ENCODE measurements at places on chromosomes 1 and 21. TPM values are rescaled to one million over a fixed set of nuclear protein-coding genes. Genes with fewer than 3 reads are reported as not detected.

- no peak for DNase-seq
Measured at GRCh38 chr1:201061886-201062285, 38.4 kb upstream of the KIF21B start.

DNA sequence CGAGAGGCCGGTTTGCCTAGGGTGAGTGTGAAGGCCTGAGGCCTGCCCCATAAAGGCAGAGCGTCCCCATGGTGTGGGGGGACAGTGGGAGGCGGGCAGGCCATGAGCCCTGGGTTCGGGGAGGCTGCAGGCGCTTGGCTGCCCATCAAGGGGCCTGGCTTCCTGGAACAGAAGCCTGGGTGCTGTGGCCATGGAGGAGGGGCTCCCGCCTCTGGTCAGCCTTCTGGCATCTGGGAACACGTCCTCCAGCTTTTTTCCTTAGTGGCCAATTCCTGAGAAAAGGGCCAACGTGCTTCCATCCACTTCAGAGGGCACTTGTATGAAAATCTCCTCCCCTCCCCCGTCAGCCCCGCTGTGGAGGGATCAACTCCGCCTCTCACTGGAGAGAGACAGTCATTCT, 58.7 kb downstream of the PRDM16 start:
- no peak for DNase-seq

- DNase-seq: peak; percentile 59
Measured at GRCh38 chr1:177945943-177946650, 23.8 kb downstream of the SEC16B start.

DNA sequence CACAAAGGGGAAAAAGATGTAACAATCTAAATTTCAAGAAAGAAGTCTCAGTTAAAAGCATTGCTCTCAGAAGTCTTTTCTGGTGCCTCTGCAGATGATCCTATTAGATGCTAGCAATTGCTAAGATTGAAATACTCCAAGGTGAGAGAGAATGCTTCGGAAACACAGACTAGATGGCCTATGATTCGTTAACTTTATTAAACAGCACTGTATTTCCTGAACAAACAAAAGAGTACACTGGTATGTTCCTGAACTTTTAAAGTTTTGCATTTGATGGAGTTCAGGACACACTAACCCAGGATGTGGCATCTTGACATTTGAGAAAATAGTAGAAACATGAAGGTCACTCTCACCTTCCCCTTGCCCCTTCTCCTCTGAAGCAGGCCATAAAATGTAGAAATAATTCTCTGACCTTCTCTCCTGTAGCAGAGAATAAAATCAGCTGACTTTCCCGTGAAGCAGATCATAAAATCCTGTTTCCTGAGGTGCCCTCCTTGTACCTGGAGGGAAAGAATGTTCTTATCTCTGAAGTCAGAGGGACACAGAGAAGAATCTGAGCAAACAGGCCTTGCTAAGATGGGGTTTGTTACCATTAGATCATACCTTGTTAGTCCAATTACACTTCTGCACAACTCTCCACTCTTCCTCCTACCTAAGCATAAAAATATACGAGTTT, 142.9 kb upstream of the USP25 start:
- DNase-seq: no peak

DNA sequence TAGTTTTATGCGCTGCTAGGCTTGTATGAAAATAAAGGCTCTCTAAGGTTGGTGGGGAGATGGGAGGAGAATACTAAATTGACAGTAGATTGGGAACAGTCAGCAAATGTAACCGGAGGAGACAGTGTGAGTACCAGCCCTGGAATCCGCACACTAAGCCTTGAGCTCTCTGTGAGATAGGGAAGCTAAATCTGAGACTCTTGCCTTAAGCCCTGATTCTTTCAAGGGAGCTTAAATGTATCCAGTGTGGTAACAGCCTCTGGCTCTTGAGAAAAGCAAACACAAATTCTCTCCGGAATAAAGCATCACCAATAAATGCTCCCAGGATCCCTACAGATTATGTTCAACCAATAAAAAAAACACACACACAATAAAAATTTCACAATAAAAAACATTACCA, 33.0 kb upstream of the PDPN start:
- DNase-seq: no peak

DNA sequence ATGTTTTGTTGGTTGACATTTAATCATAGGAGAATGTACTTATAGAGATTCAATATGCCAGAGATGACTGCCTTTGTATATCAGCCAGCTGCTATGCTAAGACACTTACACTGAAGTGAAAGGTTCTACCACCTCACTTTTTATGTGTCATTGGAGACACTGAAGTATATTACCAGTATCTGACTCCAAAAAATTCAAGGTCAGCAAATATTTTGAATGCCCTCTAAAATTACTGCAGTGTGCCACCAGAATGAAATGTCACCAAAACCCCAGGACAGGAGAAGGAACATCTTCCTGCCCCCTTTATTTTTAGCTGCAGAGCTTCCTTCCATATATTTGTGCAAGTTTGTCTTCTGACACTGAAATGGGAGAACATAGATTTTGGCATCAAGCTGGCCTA, 141.5 kb downstream of the LRRC40 start:
- no peak for DNase-seq

DNA sequence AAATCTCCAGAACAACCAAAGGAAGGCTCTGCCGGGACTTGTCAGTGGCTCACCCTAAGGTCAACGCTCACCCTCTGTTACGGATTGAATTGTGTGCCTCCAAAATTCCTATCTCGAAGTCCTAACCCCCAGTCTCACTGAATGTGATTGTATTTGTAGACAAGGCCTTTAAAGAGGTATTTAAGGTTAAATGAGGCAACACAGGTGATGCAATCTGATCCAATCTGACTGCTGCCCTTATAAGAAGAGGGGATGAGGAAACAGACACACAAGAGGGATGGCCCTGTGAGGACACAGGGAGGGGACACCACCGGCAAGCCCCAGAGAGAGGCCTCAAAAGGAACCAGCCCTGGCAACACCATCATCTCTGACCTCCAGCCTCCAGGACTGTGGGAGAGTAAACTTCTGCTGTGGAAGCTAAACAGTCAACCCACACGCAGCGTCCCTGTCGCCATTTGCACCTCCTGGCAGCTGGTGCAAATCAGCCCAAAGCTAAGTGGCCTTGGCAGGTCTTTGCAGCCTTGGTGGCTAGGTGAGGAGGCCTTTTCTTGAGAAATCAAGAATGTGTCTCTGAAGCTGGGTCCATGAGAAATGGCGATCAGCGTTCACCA, 24.2 kb downstream of the UBASH3A start:
- DNase-seq: no peak

DNA sequence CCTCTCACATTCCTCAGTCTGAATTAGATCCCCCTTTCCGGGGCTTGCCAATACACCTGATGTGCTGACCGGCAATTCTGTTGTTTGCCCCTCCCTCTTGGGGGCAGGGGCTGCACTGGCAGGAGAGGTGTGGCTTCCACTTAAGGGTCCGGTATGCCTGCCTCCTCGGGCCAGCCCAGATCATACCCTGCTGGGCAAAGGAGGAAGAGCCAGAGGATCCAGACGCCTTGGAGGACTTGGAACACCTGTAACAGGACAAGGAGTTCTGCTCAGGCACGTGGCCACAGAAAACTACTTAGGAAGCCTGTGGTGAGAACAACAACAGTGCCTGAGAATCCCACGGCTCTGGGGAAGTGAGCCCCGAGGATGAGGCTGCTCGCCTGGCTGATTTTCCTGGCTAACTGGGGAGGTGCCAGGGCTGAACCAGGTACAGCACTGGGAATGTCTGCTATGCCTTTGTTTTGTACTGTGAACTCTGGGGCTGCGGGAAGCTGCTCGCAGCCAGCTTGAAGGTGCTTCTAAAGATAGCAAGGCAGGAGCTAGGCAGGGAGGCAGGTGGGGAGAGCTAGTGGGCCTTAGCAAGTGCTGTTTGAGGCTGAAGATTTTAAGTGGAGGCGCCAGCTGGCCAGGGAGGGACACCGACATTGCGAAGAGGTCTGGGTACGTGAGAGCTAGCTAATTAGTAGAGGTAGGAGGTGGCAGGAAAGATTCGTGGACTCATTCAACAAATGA, at the start of gene SMPDL3B:
Gene SMPDL3B, plus strand, starts transcription at position 183 of the 732 bp plus-strand sequence. Its CDS starts 184 bp downstream, at position 367.
- DNase-seq: peak; percentile 41

DNA sequence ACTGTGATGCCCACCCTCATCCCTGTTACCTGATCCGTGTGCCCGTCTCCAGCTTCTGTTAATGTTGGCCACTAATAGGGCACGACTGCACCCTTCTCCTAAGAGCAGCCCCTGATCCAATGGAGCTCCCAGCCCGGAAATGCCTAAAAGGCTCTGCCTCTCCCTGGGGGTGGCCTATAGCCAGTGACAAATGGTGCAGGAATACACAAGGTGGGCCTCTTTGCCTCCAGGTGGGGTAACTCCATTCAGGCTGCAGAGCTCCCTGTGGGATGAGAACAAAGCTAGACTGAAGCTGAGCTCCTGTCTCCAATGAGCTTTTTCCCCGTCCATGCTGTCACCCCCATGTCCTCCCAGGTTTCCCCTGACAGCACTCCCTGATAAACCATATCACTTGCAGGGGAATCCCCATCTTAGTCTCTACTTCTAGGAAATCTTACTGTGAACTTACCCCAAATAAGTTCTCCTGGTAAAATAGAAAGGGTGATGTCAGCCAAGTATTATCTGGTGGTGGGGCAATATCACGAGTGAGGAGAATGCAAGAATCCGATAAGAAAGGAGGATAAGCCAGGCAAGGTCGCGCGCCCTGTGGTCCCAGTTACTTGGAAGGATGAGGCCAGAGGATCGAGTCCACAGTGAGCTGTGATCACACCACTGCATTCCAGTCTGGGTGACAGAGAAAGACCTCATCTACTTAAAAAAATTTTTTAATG, 18.6 kb downstream of the S100A7A start:
- DNase-seq: no peak

The GJA9 gene
- polyA plus RNA-seq: not detected
